ENCODE measurements at places on chromosomes 16 and 17. TPM values are rescaled to one million over a fixed set of nuclear protein-coding genes. Genes with fewer than 3 reads are reported as not detected.

- no peak for DNase-seq
Measured at GRCh38 chr16:19876501-19877059, 8.1 kb downstream of the GPRC5B start.

DNA sequence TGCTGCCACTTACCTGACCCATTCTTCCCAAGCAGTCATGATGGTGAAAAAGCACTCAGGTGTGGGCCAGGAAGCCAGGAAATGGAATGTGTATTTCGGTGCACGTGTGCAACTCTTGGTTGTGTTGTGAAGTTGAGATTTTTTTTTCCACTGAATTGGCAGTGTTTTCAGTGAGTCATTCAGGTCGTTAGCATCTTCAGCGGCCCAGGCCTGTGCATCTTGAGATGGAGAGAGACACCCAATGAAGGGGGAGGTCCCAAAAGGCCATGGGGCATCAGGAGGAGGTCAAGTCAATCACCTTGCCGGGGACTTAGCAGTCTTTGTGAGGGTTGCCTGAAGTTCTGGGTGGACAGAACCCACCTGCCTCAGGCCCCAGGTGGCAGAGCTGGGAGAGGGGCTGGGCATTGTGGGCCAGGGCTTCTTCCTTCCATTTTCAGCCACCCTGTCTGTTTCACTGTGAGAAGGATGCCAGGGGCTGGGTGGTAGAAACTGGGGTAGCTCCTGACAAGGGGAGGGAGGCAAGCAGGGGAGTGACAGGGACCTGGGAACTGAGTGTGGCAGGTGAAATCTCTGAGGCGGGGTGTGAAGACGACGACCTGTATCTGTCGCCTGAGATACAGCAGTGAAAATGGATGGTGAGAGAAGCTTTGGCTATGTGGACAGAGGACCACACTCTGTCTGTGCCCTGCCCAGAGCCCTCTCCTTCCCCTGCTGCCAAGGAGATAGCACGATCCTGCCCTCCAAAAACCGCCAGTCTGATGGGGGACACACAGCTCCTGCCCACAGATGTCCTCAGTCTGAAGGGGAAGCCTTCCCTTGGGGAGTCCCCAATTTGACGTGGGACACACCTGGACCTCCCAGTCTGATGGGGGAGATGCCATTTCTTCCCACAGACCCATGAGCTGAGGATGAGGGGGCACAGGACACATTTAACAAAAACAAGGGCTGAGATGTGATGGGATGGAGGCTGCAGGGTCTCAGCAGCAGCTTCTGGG lies 11.9 kb downstream of the TBKBP1 start:
- no peak for DNase-seq

- no peak for DNase-seq
Measured at GRCh38 chr17:4221899-4222659, 41.7 kb downstream of the ANKFY1 start.

DNA sequence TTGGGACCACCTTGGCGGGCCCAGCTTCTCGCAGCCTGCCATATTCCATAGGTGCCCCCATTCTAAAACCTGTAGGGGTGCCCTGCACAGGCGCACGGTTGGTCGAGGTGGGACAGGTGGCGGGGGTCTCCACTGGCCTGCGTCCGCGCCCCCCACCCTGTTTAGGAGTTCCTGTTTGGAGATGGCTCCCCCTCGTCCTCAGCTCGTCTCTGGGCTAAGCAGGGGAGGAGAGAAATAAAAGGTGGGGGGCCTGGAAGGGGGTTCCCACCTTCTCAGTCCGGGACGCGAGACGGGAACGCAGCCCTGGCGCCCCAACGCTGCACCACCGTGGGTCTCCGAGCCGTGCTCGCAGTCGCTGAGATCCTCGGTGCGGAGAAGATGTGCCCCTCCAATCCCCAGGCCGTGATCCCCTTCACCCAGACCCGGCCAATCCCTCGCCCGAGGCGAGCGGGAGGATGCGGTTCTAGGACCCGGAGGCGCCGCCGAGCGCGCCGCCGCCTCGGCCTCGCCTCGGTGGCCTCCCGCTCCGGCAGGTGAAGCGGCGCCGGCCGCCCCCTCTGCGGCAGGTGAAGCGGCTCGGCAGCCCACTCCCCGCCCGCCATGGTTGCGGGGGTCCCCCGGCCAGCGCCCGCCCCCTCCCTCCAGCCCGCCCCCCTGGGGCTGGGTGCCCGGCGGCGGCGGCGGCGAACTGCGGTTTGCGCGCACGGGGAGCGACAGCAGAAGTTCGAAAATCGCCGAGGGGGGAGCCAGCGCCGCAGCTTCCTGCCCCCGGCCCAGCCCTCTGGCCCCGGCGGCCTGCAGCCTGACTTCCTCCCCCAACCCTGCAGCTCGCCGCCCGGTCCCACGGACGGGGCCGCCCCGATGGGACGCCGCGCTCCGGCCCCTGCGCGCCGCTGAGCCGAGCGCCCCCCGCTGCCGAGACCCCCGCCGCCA lies at the start of gene FMNL1:
FMNL1 (plus strand) TSS at position 805 of the 933 bp plus-strand sequence. CDS start 240 bp downstream, outside the sequence.
- DNase-seq = peak; percentile 94

DNA sequence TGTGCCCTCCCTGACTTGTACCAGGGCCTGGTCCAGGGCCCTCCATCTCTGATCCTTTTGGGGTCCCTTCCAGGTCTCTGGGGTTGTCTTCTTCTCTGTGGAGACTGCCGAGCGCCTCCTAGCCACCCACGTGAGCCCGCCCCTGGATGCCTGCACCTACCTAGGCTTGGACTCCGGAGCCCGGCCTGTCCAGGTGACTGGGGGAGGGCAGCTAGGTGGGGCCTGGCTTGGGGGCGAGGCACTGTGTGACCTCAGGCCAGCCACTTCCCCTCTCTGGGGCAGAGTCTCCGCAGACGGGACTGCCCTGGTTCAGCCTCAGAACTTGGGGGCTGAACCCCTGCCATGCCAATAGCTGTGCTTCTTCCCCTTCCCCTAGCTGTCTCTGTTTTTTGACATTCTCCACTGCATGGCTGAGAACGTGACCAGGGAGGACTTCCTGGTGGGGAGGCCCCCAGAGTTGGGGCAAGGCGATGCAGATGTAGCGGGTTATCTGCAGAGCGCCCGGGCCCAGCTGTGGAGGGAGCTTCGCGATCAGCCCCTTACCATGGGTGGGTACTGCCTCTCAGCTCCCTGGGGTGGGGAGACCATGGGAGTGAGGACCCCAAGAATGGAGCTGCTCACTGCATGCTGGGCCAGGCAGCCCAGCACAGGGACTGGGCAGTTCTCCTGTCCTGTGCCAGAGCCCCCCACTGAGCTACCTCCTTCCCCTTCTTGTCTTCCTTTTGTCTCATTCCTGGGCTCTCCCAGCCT lies 14.6 kb downstream of the FCSK start:
- no peak for DNase-seq

DNA sequence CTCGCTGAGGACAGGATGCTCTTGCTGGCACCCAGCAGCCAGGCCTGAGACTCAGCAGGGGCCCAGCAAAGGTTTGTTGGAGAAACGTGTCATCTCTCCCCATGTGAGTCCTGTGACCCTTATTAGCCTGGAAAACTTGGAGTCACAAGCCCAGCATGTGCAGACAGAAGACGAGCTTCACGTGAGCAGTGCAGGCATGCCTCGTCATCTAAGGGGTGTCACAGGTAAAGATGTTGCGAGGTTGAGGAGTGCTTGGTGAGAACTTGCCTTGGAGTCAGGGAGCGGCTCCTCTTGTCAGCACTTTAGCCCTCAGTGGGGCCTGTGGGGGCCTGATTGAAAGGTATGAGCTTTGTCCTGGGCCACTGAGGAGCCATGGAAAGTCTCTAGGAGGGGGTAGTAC lies 2.1 kb upstream of the CTRL start:
- DNase-seq = no peak

DNA sequence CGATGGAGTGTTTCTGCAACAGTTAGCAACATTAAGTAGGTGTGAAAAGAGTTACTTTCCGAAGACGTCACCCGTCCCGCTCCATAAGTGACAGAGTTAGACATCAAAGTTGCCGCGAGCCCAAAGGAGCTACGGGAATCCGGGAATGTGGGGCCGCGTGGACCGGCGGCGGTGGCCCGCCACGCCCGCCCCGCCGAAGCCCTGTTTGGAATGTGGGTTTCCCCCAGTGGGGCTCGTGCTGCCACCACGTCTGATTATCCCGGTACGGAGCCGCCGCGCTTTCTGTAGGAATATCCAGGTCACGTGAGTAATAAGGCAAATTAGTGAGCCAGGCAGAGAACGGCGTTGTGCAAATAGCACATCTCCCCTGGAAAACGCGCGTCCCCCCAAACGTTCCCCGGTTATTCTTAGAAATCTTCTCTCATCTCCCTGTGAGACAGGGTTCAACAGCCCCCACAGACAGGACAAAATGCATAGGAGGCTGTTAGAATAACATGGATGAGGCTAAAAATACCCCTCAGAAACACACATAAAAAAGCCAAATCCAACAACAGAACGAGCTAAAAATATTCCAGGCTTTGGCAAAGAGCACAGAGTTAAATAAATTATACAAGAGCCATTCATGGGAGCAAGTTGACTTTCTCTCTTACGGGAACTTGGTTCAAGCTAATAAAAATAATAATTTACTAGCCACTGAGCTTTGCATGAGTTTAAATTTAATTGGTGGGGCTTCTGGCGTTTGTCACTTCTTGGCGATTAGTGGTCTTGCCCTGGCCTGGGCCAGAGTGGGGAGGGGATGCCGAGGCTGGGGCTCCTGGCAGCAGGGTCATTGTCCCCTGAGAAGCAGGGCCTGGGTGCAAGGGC lies 8.6 kb downstream of the BAHCC1 start:
- no peak for DNase-seq

DNA sequence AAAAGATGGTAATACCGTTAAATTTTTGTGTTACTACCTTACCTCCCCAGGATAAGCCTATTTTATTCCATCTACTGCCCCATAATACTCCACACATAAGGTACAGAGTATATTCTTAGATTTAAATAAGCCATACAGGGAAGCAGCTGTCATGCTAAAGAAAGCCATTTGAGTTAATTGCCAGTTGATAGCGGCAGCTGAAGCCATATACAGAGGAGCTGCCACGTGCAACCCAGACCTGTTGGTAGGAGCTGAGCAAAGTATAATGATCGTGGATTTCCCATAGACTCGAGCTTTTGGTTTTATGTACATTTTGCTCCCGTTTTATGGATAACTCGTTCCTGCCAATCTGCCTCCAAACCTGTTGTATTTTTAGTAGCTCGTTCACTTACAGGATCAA lies 12.0 kb downstream of the CPSF4L start:
- peak; percentile 2 for DNase-seq

GRCh38 chr17:9987779-9988585 lies 82.9 kb upstream of the RCVRN start:
- DNase-seq = peak; percentile 79

- DNase-seq = no peak
Measured at GRCh38 chr17:47117386-47117785, 71.7 kb downstream of the CDC27 start.

DNA sequence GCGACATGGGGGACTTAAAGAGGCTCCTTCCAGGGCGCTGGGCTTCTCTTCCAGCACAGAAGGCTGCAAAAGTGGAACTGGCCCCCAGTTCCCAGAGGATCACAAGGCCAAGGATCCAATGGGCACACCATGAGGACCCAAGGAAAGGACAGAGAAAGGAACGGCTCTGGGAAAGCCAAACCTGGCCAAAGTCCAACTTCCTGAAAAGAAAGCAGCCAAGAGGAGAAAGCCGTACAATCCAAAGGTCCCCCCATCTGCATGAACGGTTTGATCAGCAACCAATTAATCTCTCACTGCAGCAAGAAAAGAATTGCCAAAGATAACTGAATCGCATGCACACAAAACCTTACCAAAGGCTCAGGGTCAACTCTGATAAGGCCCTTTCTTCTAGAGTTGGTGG lies 19.8 kb upstream of the ICAM2 start:
- no peak for DNase-seq

GRCh38 chr17:15124264-15124595 lies 140.9 kb downstream of the PMP22 start:
- DNase-seq = no peak

DNA sequence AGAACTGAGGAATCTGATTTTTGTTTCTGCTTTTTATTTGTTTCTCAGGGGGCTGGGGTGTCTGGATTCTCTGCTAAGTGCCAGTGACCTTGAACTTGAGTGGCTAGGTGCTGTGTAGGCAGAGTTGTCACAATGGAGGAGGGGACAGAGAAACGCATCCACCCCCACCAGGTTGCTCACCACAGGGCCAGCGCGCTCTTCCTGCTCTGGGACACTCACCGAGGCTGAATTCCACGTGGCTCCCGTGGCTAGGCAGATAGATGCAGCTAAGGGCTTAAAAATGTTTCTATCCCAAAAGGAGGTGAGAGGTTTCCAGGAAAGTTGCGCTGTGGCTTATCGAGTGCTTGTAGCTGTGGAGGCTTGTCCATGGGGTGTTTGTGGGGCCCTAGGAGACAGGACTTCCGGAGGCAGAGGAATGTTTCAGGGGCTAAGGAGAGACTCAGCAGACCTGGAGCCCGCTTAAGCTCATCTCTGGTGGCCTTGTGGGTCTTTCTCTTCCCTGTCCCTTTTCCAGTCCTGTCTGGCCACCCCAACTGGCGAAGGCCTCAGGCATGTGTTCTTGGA lies 36.8 kb downstream of the ADCY7 start:
- peak; percentile 66 for DNase-seq

- DNase-seq = no peak
Measured at GRCh38 chr17:72989074-72989610, 103.3 kb downstream of the SLC39A11 start.

DNA sequence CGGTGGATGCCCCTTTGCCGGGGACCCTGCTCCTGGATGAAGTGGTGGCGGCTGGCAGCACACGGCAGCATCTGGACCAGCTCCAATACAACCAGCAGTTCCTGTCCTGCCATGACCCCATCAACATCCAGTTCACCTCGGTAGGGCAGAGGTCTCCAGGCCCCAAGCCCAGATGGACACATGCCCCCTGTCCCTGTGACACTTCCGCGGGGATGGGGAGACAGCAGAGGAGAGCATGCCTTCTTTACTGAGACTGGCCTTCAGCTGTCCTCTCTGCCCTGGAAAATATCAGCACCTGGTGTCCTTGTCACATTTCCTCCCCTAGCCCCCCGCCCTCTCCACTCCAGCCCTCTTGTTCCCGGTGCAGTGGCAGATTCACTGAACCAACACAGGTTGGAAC lies 6.2 kb downstream of the CHAD start:
- DNase-seq = no peak

Gene CRYBA1
- not detected for total RNA-seq

Gene CES5A
- not detected for total RNA-seq

Gene KRTAP3-2
- not detected for total RNA-seq

Gene TNK1
- total RNA-seq = 2.0 TPM

Gene KRT10
- 45.2 TPM for total RNA-seq

Gene WFIKKN1
- total RNA-seq = 0.40 TPM

Gene PRSS33
- not detected for total RNA-seq

Gene DRC3
- total RNA-seq = 1.9 TPM

Gene PPP1R1B
- total RNA-seq = 1.2 TPM

Gene CHST6
- 4.5 TPM for total RNA-seq

Gene DNAH3
- 0.40 TPM for total RNA-seq

Gene ADAMTS18
- total RNA-seq = not detected

Measured in cardiac septum (tissue), 1 donor.